ENCODE measurements at places on chromosomes 7 and 10.

DNA sequence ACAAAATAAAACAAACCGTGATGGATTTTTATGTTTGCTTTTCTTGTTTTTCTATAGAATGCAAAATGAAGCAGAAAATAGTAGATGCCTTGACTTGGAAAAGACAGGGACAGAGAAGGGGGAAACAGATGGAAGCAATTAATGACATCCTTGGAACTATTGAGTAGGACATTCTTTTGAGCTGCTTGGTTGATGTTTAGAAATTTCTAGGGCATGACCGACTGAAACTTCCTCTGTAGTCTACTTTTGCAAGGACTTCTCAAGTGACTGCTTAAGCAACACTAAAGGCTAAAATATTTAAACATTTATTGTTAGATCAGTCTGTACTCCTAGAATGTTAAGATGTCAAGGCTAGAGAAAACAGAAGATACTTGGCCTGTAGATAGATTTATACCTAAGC lies 49.4 kb downstream of the VCL start:
- no peak for DNase-seq

GRCh38 chr7:98785929-98786571 lies 83.8 kb downstream of the TMEM130 start:
- DNase-seq, result no peak

GRCh38 chr7:48525736-48526732 lies 354.8 kb downstream of the ABCA13 start:
- DNase-seq, result no peak

GRCh38 chr10:58776568-58777318 lies 264.1 kb downstream of the BICC1 start:
- no peak for DNase-seq

- no peak for DNase-seq
Measured at GRCh38 chr10:71081912-71082311, 130.5 kb upstream of the UNC5B start.

DNA sequence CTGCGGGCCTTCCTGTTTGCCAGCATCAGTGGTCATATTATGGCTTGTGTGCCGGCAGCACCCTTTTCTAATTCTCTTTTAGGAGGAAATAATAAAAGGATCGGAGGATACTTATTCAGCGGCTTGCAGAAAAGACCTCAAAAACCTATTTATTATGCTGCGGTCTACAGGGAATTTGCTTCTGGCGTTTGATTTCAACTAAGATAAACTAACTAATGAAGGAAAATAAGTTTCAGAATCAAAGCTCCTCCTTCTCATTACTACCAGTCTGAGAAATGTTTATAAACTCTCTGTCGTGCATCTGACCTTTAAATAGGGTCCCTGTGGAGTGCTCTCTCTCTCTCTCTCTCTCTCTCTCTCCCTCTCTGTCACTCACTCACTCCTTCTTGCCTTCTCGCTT lies 335.0 kb upstream of the GLI3 start:
- DNase-seq, result no peak

DNA sequence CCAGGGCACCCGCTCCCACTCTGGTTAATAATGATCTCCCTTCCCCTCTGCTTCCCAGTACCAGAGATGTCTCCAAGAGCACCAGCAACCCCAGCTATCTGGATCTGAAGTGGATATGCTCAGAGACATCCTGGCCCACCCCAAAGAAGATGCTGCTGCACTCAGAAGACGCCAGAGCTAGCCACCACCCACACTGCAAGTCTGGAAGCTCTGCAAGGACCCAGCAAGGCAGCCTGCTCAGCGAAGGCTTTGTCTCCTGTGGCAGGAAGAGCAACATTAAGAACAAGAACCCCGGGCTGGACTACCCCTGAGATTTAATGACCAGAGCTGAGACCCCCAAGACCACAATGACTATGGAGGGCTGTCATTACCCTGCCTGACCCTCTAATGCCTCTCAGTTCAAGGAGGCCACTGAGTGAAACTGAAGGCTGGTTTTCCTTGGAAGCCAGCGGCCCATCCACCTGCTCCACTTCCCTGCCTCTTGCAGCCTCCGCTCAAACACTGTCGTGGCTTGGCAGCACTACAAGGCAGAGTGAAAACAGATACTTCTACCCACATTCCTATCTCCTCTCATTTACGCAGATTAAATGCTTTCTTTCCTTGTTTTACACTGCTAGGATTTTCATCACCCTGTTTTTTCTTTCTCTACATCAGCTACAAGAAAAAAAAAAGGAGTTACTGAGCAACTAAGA lies 202.2 kb downstream of the SNX10 start:
- DNase-seq, result no peak

DNA sequence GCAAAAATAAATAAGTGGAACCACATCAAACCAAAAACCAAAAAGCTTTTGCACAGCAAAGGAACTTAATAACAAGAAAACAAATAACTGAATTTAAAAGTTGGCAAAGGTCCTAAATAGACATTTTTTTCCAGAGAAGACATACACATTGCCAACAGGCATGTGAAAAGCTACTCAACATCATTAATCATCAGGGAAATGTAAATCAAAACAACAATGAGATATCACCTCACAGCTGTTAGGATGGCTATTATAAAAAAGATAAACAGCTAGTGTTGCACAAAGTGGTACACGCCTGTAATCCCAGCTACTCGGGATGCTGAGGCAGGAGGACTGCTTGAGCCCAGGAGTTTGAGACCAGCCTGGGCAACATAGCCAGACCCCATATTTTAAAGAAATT lies 2.2 kb upstream of the SUN3 start:
- no peak for DNase-seq

- no peak for DNase-seq
Measured at GRCh38 chr7:131947661-131948060, 391.2 kb upstream of the PODXL start.

GRCh38 chr7:109179601-109180000 lies 609.9 kb downstream of the DNAJB9 start:
- no peak for DNase-seq

DNA sequence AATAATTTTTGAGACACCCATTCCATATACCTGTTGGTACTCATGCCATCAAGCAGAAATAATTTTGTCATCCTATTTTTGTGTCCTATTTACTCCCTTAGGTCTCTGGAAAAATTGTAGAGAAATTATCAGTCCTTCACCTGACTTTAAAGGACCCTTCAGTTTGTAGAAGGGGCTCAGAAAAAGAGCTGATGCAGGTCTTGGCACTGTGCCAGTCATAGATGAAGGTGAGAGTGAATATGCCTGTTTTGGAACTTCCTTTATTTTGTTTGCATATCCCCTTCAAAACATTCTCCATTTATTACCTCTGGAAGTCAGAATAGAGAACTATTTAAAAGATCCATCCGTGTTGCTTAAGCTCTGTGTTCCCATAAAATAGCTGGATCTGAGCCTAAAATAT lies 321.0 kb upstream of the TPK1 start:
- DNase-seq, result no peak

DNA sequence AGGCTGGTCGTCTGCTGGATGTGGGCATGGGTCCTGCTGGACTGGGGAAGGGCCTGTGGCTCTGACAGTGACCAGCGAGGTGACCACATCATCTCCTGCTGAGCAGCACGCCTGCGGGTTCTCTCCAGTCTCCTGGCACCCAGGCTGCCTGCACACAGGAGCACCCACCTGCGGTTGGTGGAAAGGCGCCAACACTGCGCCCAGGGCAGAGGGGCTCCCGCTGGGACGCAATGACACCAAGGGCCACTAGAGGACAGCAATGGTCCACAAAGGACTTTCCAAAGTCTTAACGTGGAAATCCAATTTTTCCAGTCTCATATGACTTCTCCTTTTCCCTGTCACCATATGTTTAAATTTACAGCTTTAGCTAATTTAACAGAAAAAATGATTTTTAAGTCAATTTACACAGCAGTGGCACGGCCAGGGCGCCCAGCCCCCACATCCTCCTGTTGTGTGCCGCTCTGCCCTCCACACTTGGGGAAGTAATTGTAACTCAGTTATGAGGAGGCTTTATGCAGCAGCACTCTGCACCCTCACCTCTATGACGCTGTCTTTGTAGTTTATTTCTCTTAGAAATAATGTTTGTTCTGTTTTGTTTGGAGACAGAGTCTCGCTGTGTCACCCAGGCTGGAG lies 38.1 kb downstream of the CFAP46 start:
- DNase-seq, result no peak

- no peak for DNase-seq
Measured at GRCh38 chr10:70985824-70986622, 97.7 kb upstream of the PCBD1 start.

GRCh38 chr7:47454069-47454973 lies 127.6 kb downstream of the TNS3 start:
- DNase-seq, result no peak

Measured in left forelimb (tissue), 1 donor.